Nucleus accumbens (tissue), 56 donors: ENCODE measurements at places on chromosomes 11 and 22.

- DNase-seq: no peak
Measured at GRCh38 chr11:92552942-92553341, 328.3 kb downstream of the FAT3 start.

GRCh38 chr22:34881453-34881852 is 184.5 kb upstream of the ISX start:
- DNase-seq: no peak

DNA sequence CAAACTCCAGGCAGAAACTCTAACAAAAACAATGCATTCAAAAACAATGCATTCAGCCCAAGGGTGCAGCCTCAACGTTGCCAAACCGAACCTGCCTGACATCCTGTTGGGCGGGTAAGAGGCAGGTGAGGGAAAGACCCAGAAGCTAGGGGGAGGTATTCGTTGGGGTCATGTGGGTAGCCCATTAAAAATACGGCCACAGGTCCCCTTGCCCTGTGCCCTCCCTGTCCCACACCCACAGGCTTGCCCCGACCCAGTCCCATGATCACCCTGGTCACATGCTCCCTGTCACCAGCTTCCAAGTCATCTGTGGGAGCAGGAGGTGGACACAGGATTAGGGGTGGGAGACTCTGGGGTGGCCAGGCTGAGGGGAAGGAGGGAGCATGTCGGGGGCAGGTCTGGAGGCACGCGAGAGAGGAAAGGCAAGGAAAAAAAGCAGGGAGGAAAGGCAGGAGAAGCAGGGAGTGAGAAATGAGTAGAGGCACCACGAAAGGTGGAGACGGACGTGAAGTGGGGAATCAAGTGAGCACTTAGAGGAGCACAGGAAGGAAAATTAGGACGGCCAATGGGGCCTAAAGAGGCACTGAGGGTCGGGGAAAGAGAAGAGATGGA is 683 bp downstream of the PLA2G6 start:
- DNase-seq: peak; percentile 81

- DNase-seq: no peak
Measured at GRCh38 chr22:28034760-28035401, 115.8 kb upstream of the PITPNB start.

GRCh38 chr11:35121326-35121865 is 17.6 kb upstream of the CD44 start:
- DNase-seq: no peak
